ENCODE measurements at places on chromosomes 7 and 10. TPM values are rescaled to one million over a fixed set of nuclear protein-coding genes. Genes with fewer than 3 reads are reported as not detected.

GRCh38 chr10:77422491-77423338 lies 214.9 kb downstream of the KCNMA1 start:
- H3K27ac ChIP-seq, result no peak overlapping the region
- H3K36me3 ChIP-seq, result no peaks in the 10 kb centered on the region

Gene CRHR2
- total RNA-seq, result not detected

GRCh38 chr10:69884024-69884367 lies 82.3 kb downstream of the COL13A1 start:
- H3K27me3 ChIP-seq, result no peaks in the 10 kb centered on the region
- no peak overlapping the region for H3K4me3 ChIP-seq
- DNase-seq, result no peak
- H3K36me3 ChIP-seq, result no peaks in the 10 kb centered on the region
- H3K27ac ChIP-seq, result no peak overlapping the region
- no peaks in the 10 kb centered on the region for H3K4me1 ChIP-seq

Gene TMEM236
- total RNA-seq, result 0.11 TPM

Gene ABHD11
- 26.5 TPM for total RNA-seq

DNA sequence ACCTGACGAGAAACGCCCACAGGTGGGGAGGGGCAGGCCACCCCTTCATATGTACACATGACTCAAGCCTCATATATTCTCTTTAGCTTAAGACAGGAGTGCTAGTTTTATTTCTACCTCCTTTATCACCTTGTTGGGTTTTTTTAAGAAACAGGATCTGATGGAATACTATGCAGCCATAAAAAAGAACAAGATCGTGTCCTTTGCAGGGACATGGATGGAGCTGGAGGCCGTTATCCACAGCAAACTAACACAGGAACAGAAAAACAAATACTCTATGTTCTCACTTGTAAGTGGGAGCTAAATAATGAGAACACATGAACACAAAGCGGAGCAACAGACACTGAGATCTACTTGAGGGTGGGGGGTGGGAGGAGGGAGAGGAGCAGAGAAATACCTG lies 11.2 kb upstream of the HUS1 start:
- no peaks in the 10 kb centered on the region for H3K27me3 ChIP-seq
- H3K4me1 ChIP-seq, result peaks cover 19% of the 10 kb centered on the region
- no peaks in the 10 kb centered on the region for H3K36me3 ChIP-seq
- H3K4me3 ChIP-seq, result no peak overlapping the region

DNA sequence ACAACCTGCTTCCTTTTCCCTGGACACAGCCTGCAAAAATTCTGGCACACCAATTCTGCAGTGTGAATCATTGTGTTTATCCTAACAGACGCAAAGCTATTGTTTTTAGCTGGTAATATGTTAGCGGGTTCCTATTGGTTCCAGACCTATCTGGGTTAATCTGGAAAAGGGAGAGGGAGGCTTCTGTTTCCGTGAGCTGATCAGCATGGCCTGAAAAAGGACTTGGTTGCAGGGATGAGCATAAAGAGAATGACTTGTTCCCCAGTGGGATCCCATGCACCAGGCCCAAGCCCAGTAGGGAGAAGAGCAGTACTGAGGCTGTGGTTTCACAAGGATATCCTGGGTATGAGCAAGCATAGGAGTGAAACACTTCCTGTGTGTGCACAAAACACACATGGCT lies 78.4 kb downstream of the PDE1C start:
- no peaks in the 10 kb centered on the region for H3K36me3 ChIP-seq
- no peak overlapping the region for H3K27ac ChIP-seq
- no peaks in the 10 kb centered on the region for H3K27me3 ChIP-seq
- H3K4me1 ChIP-seq, result no peaks in the 10 kb centered on the region
- no peak overlapping the region for H3K4me3 ChIP-seq

GRCh38 chr10:23157691-23158369 lies 34.3 kb upstream of the PTF1A start:
- H3K4me3 ChIP-seq, result no peak overlapping the region
- H3K36me3 ChIP-seq, result no peaks in the 10 kb centered on the region
- no peak overlapping the region for H3K27ac ChIP-seq
- no peaks in the 10 kb centered on the region for H3K4me1 ChIP-seq
- DNase-seq, result no peak

Gene FAM24B
- 10.1 TPM for total RNA-seq

Gene SOSTDC1
- not detected for total RNA-seq

GRCh38 chr10:33382921-33383713 lies 48.6 kb upstream of the NRP1 start:
- H3K27ac ChIP-seq, result no peak overlapping the region
- no peak for DNase-seq
- no peak overlapping the region for H3K4me3 ChIP-seq
- peaks cover 4% of the 10 kb centered on the region for H3K27me3 ChIP-seq
- no peaks in the 10 kb centered on the region for H3K4me1 ChIP-seq
- H3K36me3 ChIP-seq, result no peaks in the 10 kb centered on the region

GRCh38 chr10:3186368-3186767 lies 13.8 kb upstream of the PITRM1 start:
- H3K4me1 ChIP-seq, result peaks cover 4% of the 10 kb centered on the region
- no peak overlapping the region for H3K27ac ChIP-seq
- no peak overlapping the region for H3K4me3 ChIP-seq

Gene CHRM2
- not detected for total RNA-seq

Gene GLI3
- 0.44 TPM for total RNA-seq

- H3K4me1 ChIP-seq, result no peaks in the 10 kb centered on the region
- no peaks in the 10 kb centered on the region for H3K36me3 ChIP-seq
- no peak overlapping the region for H3K27ac ChIP-seq
- H3K4me3 ChIP-seq, result no peak overlapping the region
Measured at GRCh38 chr7:134374291-134374690, 57.6 kb upstream of the SLC35B4 start.

Gene MYO3A
- not detected for total RNA-seq

- H3K36me3 ChIP-seq, result no peaks in the 10 kb centered on the region
- H3K27ac ChIP-seq, result no peak overlapping the region
- no peaks in the 10 kb centered on the region for H3K27me3 ChIP-seq
- no peak for DNase-seq
Measured at GRCh38 chr7:88789480-88790064, 6.0 kb downstream of the TEX47 start.

Data from CD8-positive, alpha-beta memory T cell (primary cell).